Left renal pelvis (tissue), 4 donors: ENCODE measurements at places on chromosomes 6 and 20.

- DNase-seq: no peak
These were observed 42.2 kb downstream of the GFOD1 start for GRCh38 chr6:13445005-13445743.

DNA sequence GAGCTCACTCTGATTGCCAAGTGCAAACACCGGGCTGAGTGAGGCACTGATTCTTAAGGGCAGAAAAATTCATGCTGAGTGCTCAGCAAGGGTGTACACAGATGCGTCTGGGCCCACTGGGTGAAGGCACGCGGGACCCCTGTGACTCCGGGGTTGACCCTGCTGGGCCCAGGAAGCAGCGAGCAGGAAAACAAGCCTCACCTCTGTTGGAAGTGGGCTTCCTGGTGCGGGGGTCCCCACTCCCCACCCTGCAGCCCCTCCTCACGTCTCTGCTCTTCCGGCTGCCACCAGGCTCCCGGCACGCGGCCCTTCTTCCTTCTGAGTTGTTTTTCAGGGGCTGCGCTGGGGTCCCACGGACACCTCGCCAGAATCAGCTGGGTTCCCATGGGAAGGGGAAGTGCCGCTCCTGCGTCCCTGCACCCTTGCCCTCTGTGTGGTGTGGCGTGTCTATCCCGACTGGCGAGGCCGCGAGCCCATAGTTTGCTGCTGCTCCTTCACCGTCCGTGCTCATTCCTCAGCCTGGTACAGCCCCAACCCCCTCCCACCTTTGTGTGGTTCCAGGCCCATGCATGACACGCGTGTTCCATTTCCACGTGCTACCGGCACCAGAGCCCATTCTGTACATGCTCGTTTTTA, 80.6 kb upstream of the BHLHE23 start:
- DNase-seq: no peak

DNA sequence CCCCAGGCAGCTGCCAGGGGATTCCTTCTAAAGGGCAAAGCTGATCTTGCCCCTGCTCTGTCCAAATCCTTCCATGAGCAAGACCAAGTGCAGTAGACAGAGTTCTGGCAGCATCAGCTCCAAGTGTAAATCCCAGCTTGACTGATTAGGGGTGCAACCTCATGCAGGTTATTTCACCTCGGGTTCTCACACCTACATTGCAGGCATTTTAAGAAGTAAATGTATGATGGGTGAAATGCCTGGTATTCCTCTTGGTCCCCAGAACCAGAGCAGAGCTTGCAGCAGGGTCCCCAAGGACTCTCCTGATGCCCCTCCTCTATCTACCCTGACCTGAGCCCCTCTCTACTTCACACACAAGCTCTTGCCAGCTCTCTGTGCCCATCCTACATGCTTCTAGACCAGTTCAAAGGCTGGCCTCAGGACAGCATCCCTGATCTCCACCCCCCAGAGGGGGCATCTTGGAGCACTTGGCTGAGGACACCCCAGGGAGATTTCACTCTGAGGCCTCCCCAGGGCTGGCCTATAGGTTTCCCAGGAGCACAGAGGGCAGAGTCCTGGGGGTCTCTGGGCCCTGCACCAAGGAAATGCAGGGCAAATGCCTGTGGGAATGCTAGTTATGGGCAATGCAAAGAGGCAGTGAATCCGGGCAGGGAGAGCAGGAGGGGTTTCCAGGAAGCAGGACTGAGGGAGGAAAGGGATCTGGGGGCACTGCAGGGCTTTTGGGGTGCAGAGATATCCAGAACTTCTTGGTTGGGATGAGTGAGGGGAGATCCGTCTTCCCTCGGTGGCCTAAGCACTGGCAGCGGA, 1.0 kb downstream of the LZTS3 start:
- no peak for DNase-seq

DNA sequence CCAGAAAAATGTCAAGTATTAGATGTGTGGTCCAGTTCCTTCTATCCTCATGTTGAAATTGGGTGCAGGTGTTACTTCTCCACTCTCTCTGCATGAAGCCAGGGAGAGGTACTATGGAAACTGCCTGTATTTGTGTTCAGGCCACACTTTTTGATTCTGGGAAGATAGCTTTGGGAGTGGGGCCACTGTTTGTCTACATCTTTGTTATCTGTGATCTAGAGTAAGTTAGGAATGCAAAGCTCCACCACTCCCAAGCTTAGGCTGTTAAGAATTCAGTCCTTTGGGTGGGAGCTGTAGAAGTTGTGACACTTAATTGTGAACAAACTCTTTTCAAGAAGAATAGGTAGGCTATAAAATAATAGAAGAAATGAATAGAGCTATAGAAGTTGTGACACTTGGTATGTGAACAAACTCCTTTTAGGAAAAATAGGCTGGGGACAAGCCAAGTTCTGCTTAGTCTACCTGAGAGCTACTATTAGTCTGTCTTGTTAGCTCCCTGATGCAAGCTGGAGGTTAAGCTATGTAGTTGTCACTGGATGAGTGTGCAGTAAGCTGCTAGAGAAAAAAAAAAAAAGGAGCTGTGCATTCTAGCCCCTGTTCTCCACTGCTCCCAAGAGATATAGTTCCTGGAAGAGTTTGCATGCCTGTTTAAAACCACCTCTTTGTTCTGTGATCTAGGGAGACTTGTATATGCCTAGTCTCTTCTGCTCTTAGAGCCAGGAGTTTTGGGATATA, 7.1 kb upstream of the GFRAL start:
- DNase-seq: no peak

DNA sequence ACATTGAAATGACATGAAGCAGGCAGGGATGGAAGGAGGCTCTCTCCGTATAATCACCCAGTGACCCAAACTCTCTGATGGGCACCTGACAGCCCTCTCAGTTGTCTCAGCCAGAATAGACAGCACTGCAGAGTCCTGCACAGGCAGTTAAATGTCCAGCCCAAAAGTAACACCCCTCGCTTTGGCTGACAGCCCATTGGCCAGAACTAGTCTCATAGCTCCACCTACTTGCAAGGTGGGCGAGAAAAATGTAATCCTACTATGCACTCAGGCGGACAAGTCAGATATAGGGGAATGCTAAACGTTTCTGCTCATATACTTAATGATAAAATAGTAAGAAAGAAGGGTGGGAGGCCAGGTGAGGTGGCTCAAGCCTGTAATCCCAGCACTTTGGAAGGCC, 393.5 kb upstream of the JARID2 start:
- DNase-seq: no peak

GRCh38 chr20:34124469-34125249, 12.6 kb upstream of the EIF2S2 start:
- no peak for DNase-seq

DNA sequence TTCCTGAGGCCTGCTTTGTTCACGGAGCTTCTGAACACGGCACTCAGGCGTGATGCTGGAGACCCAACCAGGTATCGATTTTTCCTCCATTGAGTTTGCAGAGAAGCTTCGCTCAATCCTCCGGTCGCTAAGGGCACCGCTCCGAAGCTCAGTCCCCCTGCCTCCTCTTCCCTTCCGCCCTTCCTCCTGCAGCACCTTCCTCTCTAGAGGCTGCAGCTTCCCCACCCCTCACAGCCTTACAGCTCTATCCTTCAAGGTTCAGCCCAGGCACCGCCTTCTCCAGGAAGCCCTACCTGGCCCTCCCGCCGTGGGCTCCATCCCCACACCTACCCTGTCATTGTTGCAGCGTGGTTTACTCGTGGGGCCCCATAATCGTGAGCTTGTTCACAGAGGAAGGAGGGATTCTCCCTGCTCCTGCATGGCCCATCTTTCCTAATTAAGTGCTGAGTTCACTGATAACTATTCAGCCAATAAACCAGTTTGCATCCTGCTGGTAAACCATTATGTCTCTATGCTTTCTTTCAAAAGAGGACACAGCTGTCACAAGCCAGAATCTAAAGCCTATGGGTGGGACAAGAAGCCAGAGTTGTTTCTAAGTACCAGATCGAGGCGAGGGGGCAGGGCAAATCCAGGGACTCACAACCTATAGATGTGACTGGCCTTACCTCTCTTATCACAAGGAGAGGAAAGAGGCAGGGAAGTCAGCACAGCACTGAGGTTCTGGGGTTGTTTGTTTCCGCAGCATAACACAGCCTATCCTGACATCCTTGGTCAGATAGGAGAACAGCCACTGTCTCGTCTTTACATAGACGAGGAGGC, 152.0 kb downstream of the GRM4 start:
- DNase-seq: no peak

DNA sequence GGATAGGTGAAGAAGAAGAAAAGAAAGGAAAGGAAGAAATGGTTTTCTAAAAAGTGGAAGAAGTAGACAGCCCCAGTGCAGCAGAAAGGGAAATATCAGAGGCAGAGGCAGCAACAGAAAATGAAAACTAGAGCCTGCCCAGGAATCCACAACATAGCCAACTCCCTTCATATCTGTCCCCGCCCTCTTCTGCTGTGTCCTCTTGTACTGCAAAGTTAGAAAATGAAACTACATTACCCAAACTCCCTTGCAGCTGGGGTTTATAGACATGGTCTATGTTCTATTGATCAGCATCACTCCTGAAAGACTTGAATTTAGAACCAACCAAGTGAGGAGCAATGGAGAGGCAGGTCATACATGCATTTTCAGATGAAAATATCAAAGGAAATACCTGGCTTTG, 200.5 kb upstream of the PHACTR1 start:
- DNase-seq: no peak

GRCh38 chr6:163341224-163342061, 73.1 kb upstream of the QKI start:
- no peak for DNase-seq

GRCh38 chr20:19830211-19830785, 72.2 kb downstream of the RIN2 start:
- DNase-seq: no peak

DNA sequence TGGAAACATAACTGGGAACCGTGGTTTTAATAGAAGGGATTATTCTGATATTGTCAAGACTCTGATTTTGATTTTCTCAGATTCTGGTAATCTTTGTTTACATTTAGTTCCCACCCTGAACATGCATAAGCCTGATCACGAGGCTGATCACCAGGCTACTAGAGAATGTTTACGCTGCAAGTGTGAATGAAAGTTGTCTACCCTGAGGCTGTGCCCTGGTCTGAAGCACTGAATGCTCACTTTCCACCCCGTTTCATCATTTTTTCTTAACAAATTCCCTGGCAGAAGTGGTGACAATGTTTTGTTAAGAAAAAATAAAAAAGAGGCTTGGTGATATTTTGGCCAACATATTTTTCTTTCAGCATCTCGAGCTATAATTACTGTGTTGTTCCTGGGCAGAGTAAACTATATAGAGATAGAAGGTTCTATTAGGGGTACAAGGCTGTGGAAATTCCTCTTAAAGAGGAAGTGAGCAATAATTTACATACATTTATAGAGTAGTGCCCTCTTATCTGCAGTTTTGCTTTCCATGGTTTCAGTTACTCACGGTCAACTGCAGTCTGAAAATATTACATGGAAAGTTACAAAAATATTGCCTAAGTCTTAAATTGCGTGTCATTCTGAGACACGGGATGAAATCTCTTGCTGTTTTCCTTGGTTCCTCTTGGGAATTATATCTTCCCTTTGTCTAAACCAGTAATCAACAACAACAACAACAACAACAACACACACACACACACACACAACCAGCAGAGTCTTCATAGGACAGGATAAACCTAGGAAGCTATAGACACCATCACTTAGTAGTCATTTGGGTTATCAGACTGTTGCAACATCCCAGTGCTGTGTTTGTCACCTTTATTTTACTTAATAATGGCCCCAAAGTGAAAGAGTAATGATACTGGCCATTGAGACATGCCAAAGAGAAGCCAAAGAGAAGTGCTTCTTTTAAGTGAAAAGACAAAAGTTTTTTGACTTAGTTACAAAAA, 566.6 kb upstream of the CITED2 start:
- DNase-seq: no peak

- no peak for DNase-seq
These were observed 7.4 kb downstream of the FRMD1 start for GRCh38 chr6:168071620-168072019.

- no peak for DNase-seq
These were observed 16.9 kb downstream of the KCNQ2 start for GRCh38 chr20:63455568-63455859.

DNA sequence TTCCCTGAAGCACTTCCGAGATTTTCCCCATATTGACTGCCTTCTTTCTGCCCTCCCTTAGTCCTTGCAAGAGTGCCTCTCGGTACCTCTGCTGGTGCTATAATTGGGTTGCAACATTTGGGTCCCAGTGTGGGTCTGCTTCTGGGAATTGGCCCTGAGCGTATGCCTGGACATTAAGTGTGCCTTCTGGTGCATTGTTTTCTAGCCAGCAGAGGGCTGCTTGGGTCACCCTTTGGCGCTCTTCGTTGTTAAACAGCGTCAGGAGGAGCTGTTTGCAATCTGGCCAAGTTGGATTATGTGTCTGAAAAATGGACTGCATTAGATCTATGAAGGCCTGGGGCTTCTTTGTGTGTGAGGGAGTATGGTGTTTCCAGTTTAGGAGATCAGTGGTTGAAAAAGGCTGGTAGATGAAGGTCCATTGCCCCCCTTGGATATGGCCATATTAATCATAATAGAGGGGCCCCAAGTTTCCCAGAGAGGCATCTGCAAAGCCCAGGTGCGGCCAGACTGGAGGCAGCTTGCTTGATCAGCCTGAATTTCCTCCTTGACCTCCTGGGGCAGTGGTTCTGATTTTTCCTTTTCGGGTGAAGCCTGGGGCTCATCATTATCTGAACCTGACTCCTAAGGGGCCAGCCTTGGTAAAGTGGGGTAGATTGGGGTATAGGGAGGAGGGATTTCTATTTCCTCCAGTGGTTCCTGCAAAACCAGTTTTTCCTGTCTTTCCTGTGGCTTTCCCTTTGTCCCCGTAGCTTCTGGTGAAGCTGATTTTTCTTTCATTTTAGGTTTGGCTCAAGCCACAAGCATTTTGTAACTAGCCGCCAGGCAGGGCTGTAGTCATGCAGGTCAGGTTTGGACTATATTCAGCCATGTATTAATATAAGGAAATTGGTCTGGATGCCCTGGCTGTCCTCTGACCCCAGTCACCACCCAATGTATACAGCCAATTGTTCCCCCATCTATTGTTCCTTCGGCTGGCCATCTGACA, 85.4 kb upstream of the GPR6 start:
- peak; percentile 54 for DNase-seq
